Cortex of kidney (tissue), 1 donor: ENCODE measurements at places on chromosomes 6 and 20.

DNA sequence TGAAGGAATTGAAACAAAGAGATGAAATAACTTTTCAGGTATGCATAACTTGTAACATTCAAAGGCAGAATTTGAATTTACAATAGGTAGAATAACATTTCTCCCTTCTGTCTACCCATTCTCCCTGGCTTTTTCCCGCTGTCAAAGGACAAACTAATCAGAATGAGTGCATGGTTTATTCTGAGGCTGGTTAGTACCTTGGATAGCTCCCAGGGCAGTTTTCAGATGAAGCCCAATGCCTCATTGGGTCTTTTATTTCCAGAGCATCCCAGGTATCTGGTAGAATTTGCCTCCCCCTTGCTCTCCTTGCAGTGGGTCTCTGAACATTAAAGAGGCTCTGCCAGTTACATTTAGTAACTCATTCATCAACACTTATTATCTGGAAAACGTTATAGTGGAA, 665.5 kb downstream of the BCKDHB start:
- no peak for DNase-seq

- DNase-seq = no peak
Measured at GRCh38 chr6:72081871-72082270, 195.5 kb downstream of the RIMS1 start.

DNA sequence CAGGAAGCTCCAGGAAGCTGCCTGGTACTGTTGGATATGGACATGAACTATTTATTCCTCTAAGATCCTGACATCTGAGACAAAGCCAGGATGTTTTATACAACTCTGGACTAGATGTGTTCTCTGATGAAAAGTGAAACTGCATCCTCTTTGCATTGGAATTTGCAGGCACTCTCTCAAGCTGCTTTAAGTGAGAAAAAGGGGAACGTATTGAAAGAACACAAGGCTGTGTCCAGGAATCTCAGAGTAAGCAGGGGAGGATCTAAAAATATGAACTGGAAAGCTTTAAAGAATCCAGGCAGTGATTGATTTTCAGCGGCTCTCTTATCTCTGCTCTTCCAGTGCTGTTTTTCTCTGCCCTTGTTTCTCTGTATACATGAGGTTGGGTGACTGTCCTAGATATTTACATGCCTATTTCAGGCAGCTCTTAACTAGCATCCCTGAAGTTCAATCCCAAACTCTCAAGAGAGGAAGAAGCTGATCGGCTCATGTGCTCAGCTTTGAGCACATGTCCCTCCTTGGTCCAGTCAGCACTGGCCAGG, 193.8 kb downstream of the PLCB4 start:
- no peak for DNase-seq

- no peak for DNase-seq
Measured at GRCh38 chr6:3749067-3749841, 2.3 kb downstream of the PXDC1 start.

GRCh38 chr6:57141451-57142177, 30.5 kb upstream of the BAG2 start:
- DNase-seq = no peak

DNA sequence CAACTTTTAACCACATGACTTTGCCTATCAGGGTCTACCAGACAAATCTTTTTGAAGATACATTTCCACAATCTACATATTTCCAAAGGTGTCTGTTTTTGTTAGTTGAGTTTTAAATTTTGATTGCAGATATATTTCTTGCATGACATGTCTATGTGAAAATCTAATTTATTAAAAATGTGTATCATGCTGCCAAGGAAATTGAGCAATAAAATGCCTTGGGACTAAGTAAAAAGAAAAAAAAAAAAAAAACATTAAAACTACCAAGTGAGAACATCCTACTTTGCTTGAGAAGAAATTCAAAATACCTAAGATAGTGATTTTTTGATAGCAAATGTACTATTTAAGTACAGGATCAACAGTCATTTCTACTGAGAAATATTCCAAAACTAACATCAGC, 17.7 kb downstream of the SLC17A5 start:
- DNase-seq = no peak

DNA sequence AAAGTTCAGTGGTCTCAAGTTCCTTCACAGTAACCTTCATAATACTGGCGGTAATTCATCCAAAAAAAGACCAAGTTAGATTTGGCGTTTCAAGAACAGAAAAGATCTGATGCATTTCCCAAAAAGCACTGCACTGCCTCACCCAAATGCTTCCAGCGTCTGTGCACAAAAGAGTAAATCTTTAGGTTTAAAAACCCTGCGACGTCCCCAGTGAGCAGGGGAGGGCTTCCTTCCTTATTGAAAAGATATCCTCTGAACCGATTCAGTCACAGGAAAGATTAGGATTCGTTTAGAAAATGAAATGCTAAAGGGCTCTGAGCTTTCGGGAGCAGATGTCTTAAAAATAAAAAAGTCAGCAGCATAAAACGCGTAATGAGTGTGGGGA, 654 bp downstream of the TBC1D7 start:
- DNase-seq = no peak

DNA sequence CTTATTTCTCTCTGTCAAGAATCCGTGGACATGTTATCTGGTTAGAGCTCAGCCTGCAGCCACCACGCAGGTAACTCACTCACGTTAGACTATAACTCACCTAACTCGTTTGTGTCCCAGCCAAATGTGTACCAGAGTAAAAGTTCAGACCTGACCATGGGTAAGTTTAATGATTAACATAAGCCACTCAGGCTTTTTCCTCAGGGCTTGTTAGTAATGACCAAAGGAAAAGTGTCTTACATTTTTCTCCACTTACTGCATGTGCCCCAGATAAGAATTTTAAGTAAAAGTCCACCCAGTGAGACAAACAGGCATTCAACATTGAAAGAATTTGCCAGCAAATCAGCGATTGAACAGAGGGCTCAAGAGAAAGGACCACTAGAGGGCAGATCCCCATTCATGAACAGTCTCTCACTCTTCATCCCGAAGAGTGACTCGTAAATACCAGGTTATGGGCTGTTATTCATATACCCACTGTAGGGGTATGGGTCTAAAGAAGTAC, at the start of gene PKHD1:
Gene PKHD1 (minus strand): TSS at position 116 of the 502 bp plus-strand sequence. CDS start 2,680 bp downstream, outside the sequence.
- no peak for DNase-seq

DNA sequence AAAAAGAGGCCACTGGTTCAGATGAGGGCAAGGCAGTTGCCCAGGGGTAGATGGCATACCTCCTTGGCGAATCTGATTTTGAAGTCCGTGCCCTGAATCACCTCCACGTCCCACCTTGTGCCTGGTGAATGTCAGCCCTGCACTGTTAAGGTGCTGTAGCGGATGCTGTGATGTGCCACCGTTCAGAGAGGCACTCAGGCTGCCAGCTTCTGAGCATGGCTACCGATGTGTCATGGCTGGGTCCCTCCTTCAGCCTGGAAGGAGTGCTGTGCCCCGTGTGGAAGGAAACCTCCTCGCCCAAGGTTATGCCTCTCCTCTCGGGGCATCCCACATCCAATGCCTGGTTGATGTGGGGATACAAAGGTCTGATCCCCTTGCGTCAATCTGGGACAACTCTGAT, 43.6 kb downstream of the UST start:
- no peak for DNase-seq

DNA sequence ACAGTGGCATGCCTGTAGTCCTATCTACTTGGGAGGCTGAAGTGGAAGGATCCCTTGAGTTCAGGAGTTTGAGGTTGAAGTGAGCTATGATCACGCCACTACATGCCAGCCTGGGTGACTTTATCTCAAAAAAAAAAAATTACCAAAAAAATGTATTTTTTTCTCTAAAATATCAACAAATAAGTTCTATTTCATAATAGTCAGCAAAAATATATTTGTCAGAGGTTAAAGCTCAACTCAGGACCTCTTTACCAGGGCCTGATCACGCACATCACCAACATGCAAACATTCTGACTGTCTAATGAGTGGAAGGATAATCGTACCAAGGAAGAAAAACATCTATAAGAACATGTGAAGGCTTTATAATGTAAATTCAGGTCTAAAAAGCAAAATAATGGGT, 387.0 kb downstream of the SYNE1 start:
- DNase-seq = no peak

GRCh38 chr20:64210656-64211369, 44.7 kb upstream of the PCMTD2 start:
- DNase-seq = no peak

DNA sequence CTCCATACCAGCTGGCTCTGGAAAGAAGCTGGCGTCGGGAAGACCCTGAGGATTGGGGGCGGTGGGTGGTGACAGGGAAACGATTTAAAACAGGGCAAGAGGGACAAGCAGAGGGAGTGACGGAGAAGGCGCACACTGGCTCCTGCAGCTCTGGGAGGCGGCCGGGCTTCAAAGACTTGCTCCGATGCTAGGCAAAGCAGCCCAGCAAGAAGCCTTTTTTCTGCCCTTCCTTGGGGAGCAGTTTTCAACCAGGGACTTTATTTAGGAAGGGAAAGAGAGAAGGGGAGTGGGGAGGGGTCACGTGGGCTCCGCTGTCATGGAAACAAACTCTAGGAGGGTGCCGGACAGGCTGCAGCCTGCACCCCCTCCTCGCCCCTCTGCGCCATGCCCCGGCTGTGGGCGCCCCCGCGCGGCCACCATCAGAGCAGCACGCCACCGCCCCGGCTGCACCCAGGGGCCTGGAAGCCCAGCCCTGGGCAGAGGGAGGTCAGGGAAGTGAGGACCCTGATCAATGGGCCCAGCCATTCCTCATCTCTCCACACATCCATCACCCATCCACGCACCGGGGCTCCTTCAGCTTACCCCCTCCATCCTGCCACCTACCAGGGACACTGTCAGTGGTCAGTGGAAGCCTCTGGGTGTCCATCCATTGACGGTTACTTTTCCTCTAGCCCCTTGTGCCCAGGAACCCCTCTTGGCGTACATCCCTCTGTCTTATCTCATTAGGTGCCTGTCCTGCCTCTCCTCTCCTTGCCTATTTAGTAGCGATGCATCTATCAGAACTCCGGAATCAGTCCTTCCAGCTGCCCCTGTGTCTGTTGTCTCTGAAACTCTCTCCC, 66.6 kb upstream of the CCDC167 start:
- DNase-seq = no peak

- no peak for DNase-seq
Measured at GRCh38 chr6:47455533-47456209, 21.9 kb upstream of the CD2AP start.

DNA sequence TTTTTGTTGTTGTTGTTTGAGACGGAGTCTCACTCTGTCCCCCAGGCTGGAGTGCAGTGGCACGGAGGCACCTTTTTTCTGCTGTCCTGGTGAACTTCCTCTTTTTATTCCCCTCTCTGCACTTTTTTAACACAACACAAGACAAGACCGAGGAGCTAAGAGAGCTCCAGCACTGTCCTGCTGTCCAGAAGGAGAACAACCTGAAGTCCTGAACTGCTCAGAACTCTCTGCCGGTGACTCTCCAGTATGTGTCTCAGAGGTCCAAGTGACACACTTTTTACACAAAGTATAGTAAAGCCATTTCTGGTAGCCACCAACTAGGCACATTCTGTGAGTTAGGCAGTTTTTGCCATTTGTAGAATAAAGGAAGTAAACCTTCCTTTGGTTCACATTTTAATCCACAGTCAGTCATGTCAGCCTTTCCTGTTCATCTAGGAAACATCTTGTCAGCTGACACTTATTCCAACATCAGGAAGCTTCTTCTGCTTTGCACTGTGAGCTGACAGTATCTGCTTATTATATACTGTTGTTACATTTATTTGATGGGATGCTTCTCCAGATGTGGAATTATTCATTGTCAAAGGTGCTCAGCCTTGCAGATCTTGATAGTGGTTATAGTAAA, 28.1 kb upstream of the TXNDC5 start:
- no peak for DNase-seq

GRCh38 chr6:5205877-5206850, 54.6 kb downstream of the LYRM4 start:
- no peak for DNase-seq

DNA sequence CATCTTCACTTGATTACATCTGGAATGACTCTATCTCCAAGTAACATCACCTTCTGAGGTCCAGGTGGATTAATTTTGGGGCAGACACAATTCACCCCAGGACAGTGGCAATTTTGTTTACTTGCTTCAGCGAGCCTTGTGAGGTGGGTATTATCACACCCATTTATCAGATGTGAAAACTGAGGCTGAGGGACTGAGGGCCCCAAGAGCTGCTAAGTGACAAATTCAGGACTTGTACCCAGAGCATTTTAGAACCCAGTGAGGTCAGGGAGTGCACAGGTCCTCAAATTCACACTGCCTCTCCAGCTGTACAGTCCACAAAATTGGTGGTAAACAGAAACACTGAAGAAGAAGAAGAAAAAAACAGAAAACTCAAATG, 125.2 kb upstream of the PMEPA1 start:
- no peak for DNase-seq

- no peak for DNase-seq
Measured at GRCh38 chr6:76694795-76695194, 622.3 kb upstream of the IMPG1 start.

DNA sequence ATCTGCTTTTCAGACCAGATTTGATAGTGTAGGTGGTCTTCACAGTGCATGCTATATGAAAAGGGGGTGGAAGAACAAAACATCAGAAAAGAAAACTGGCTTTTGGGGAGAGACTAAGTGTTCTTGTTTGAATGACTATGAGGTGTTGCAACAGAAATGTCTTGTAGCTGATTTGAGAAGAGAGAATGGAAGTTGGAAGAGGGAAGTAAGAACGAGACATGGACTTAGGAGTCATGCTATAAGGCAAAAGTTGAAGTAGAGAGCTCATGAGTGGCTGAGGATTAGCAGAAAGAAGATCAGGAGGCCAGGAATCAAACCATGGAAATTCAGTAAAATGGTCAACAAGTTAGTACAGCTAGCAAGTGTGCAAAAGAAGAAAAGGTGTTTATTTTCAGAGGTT, 32.1 kb downstream of the FNDC1 start:
- no peak for DNase-seq

- no peak for DNase-seq
Measured at GRCh38 chr20:63377256-63377941, 16.2 kb upstream of the CHRNA4 start.

DNA sequence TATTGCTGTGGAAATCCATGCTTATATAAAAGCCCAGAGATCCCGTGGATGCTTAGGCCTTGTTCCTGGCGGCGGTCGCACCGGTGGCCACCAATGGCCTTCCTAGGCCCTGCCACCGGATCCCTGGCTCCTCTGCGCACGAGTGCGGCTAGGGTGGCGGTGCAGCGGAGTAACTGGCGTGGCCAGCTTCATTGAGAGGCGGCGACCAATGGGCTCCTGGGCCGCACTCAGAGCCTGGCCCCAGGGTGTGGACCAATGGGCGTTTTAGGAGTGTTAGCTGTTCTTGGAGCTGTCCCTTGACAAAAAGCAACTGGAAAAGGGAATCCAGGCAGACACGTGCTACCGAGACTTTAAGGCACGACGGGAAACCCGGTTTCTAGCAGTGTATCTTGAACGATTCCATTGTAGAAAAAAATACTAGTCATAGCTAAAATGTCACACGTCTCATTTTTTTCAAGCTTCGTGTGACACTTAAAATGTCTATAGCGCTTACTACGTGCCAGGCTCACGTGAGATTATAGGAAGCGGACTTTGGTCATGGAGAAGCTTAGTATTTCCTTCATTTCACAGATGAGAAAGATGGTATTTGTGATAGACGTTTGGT, 1.7 kb downstream of the AMD1 start:
- no peak for DNase-seq

GRCh38 chr6:64811119-64811518, 895.9 kb downstream of the EYS start:
- no peak for DNase-seq
